ENCODE measurements at places on chromosomes 13 and 19. TPM values are rescaled to one million over a fixed set of nuclear protein-coding genes. Genes with fewer than 3 reads are reported as not detected.

Gene NBEA
- 0.29 TPM for total RNA-seq

Gene COL5A3
- 0.57 TPM for total RNA-seq

Gene ZNF154
- total RNA-seq: 5.8 TPM

Gene ACP5
- total RNA-seq: 33.9 TPM

Gene BRCA2
- total RNA-seq: 26.3 TPM

Gene KISS1R
- 1.1 TPM for total RNA-seq

Gene FGF14
- not detected for total RNA-seq

Gene NKPD1
- total RNA-seq: 0.17 TPM

Gene B3GNT8
- 2.2 TPM for total RNA-seq

Gene OR7C1
- total RNA-seq: not detected

Gene CEACAM7
- total RNA-seq: not detected

Gene TMEM150B
- total RNA-seq: 0.79 TPM

All from activated CD4-positive, alpha-beta T cell treated with anti-CD3 and anti-CD28 coated beads, Interleukin-2, amount 10 ng/mL, durations not matched to agents 7 days and 5 days (primary cell).